SW 1271 (cell line): ENCODE measurements at places on chromosomes 4 and X.

- no peak for DNase-seq
These were observed 7.2 kb downstream of the SSR4 start for GRCh38 chrX:153801669-153802068.

DNA sequence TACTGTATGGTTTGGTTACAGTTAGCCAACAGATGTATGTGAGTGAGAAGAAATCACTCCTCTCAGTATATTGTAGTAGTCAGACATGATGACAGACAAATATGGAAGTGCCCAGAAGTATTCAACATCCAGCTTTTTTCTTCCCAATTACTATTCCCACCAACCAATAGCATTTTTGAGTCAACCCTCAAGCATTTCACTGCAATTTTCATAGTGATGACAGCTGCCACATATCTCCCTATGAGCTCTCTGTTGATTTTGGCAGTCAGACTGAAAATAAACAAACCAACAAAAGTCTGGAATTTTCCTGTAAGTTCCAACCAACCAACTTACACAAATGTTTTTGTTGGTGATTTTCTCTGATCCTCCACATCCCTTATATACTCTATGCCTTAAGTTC lies 8.2 kb upstream of the TRAM1L1 start:
- DNase-seq: no peak

GRCh38 chr4:3349116-3349515 lies 56.3 kb downstream of the RGS12 start:
- DNase-seq: no peak

- DNase-seq: peak; percentile 49
These were observed 28.5 kb upstream of the FGF5 start for GRCh38 chr4:80237992-80238391.

DNA sequence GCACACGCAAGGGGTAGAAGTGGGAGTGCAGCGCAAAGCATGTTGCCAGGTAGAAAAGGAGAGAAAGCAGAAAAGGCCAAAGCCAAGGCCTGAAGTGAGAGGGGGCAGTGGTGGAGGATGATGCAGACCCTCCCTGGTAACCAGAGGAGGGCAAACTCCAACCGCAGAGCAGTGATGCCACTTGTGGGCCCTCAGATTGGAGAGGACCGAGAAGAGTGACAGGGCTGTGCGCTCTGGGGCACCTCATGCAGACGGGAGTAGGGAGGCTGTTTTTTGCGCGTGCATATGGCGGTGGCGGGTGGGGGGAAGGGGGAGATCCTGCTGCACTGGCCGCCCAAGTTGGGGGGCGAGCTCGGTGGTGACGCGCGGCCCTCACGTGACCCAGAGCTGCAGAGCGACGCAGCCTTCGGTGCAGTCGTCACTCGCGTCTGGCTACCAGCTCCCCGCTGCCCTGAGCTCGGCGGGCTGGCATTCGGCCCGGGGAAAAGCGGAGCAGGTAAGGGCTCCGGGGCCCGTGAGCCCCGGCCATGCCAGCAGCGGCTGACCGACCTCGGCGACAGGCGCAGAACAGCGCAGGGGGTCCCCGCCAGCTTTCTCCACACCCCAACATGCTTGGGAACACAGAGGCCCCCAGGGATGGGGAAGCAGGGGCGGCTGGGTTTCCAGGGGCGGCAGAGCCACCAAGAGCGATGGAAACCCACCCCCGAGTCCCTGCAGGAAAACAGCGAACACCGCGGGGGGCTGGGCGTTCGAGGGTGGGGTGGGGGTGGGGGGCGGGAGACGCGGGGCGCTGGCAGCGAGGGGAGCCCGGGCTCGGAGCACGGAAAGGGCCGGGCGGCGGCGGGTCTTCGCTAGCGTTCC lies at the start of gene BEX3:
TSS of gene BEX3 (plus strand) at position 421 of the 861 bp plus-strand sequence. CDS start 984 bp downstream, outside the sequence.
- peak; percentile 52 for DNase-seq

DNA sequence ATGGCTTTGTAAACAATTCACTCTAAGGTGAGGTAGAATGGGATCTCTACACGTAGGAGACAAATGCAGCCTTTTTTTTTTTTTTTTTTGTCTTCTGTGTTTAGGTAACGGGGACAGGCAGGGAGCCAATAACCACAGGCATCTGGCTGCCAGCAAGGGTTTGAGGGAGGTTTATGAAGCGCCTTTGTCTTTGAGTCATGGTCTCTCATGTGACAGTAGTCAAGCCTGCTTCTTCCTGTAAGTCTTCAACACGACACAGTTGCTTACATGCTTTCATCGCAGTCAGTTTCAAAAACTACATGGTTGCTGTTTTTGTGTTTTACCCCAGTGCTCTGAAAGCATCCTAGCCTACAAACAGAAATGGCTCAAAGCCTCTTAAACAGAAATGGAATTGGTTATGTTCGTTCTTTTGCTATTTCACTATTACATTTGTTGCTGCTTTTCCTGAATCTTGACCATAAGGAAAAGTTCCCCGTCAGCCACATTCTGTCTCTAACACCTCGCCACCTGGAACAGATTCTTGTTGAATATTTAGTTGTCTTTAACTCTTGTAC lies 127.8 kb upstream of the METTL14 start:
- DNase-seq: no peak

DNA sequence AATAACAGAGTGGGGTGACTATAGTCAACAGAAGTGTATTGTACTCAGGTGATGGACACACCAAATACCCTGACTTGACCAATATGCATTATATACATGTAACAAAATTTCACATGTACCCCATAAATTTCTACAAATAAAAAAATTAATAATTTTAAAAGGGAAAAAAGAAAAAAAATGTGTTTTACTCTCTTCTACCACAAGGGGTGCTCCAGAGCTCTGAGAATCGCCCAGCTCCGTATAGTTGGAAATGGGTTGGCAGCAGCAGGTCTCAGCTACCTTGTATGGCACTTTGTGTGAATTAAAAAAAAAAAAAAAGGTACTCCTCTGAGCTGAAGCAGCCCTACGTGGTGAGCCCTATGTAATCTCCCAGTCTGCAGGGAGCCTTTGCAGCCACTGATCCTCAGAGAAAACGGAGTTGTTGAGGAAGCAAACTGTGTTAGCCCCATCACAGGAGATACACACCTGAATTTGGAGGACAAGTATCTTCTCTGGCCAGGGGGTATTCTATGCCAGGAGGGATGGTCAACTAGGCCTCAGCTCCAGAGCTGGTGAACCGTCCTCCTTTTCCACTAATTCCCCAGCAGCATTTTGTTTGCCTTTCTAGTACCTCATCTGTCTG lies 17.2 kb upstream of the POLA1 start:
- no peak for DNase-seq

DNA sequence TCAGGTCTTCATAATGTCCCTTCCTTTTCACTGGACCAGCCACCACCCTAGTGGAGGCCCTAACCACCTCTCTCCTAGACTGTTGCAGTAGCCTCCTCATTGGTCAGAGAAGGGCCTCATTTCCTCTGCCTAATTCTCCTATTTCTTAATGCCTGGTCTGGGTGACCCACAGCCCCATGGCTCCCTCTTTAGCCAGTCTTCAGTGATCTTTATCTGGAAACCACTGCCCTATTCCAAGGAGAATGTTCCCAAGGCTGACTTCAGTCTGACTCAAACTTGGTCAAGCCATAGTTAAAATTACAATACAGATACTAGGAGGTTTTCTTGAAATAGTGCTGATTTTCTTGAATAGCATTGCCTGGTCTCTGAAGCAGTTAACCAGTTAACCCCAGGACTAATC lies 53.6 kb upstream of the PRPS1 start:
- no peak for DNase-seq

DNA sequence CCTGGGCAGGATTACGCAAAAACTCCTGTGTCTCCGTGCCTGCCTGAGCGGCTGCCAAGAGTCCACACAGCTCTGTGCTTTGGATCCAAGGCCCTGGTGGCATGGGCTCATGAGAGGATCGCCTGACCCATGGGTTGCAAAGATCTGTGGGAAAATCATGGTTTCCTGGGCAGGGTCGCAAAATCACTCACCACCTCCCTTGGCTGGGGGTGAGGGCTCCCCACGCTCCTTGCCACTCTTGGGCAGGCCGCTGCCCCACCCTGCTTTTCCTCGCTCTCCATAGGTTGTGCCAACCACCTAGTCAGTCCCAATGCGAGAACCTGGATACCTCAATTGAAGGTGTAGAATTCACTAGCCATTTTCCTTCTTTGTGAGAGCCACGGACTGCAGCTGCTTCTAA lies 66.5 kb upstream of the MAGEB18 start:
- no peak for DNase-seq
